ENCODE measurements at places on chromosomes 6 and 20. TPM values are rescaled to one million over a fixed set of nuclear protein-coding genes. Genes with fewer than 3 reads are reported as not detected.

Gene GRIK2
- total RNA-seq: 1.8 TPM

Gene C6orf163
- 7.7 TPM for total RNA-seq

GRCh38 chr6:87105823-87106222 is 10.9 kb upstream of the CGA start:
- DNase-seq: no peak

- no peak for DNase-seq
These were observed 74.5 kb upstream of the ADGRF1 start for GRCh38 chr6:47116606-47117005.

DNA sequence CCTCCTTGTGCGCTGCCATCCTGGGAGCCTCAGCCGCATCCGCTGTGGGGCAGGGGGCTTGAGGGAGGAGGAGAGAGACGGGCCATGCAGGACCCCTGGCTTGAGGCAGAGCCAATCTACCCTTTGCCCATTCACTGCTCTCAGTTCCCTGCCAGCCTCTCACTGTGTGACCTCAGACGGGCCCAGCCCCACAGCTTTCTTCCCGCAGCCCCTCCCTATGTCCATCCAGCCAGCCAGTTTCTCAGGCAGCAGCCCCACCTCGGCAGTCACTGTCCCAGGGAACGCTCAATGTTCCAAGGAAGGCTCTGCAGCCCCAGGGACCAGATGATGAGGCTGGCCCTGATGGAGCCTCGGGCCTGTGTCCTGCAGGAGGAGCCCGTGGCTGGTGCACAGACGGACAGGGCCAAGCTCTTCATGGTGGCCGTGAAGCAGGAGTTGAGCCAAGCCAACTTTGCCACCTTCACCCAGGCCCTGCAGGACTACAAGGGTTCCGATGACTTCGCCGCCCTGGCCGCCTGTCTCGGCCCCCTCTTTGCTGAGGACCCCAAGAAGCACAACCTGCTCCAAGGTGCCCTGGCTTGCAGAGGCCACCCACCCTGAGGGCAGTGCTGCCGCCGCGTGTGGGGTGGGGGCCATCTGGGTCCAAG is 3.9 kb upstream of the TNFRSF6B start:
- no peak for DNase-seq

GRCh38 chr6:129073051-129073450 is 190.1 kb downstream of the LAMA2 start:
- no peak for DNase-seq

DNA sequence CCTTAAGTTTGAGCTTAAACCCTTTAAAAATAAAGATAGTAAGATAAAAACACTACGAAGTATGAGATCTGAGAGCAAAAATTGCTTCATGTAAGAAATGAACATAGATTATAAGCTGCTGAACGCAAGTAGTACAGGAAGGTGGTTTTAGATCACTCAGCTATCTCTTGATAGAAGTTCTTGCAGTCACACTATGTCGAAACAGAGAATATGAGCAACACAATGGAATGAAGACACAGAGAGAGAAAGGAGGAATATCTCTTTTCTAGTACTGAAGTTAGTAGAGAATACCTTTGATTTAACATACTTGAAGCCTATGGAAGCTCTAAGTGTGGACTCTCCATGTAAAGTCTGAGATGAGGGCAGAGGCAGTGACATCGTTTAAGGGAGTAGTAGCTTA is 162.7 kb downstream of the CDK19 start:
- DNase-seq: no peak

Data from ureter (tissue), 1 donor.